Stimulated activated CD8-positive, alpha-beta memory T cell treated with anti-CD3 and anti-CD28 coated beads, Interleukin-2, amount 100 ng/mL, for 1 hour (primary cell): ENCODE measurements at places on chromosomes 7 and 10.

GRCh38 chr10:60809157-60809556 lies 30.9 kb downstream of the CDK1 start:
- DNase-seq = no peak

GRCh38 chr7:2445898-2446555 lies 30.2 kb downstream of the GRIFIN start:
- DNase-seq = no peak

DNA sequence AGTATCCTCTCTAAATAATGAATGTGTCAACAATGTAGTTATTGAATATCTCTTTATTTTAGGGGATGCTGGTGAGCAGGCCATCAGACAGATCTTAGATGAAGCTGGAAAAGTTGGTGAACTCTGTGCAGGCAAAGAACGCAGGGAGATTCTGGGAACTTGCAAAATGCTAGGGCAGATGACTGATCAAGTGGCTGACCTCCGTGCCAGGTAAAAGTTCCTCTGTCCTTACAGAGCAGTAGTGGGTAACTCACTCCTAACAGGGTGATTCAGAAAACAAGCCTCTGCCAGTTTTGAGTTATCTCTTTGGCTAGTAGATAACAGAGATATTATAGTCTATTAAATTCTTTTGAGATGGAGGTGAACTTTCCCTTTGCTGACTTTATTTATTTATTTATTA lies 67.3 kb downstream of the AP3M1 start:
- no peak for DNase-seq

- no peak for DNase-seq
Observed at GRCh38 chr10:3353235-3353634, 180.7 kb upstream of the PITRM1 start.

- DNase-seq = no peak
Observed at GRCh38 chr10:36817898-36818297, 307.5 kb upstream of the ANKRD30A start.

DNA sequence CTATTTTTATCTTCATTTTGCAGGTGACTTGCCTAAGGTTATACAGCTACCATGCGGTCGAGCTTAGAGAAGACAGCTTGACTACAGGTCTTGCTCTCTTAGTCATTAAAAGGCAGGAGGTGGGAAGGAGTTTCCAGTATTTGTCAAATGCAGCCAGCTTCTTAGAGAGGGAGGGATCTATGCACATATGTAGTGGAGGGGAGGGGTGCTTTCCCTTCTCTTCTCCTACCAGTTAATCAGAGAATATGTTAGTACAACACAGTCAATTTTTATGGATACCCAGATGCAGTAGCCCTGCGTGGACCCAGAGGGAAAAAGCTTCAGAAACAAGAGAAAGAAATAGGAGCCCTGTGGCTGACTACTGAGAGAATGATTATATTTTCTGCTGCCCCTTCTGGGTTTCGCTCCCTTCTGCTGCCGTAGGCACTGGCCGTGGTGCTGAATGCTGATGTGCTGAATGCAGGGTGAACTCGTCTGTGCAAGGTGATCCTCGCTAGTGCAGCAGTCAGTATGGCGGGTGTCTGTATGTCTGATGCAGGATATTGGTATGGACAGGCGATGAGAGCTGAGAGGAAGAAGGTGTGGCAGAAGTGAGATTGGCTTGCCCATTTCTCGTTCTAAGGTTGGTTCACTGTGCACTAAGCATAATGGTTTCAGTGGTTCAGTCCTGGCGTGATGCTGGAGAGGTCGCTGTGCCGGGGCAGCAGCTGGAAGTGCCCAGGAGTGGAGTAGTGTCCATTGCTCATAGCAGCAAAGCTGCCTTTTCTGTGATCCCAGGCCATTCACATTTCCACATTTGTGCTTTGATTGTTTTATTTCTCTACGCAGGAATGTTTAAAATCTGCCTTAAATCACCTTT lies 189.2 kb upstream of the PODXL start:
- no peak for DNase-seq
